Stomach (tissue), 19 donors: ENCODE measurements at places on chromosomes 12 and 14.

GRCh38 chr14:75313294-75313693 is 34.7 kb downstream of the FOS start:
- DNase-seq: no peak
- no peak overlapping the region for H3K4me3 ChIP-seq
- H3K4me1 ChIP-seq: peaks cover 51% of the 10 kb centered on the region
- no peaks in the 10 kb centered on the region for H3K27me3 ChIP-seq
- H3K36me3 ChIP-seq: no peaks in the 10 kb centered on the region

DNA sequence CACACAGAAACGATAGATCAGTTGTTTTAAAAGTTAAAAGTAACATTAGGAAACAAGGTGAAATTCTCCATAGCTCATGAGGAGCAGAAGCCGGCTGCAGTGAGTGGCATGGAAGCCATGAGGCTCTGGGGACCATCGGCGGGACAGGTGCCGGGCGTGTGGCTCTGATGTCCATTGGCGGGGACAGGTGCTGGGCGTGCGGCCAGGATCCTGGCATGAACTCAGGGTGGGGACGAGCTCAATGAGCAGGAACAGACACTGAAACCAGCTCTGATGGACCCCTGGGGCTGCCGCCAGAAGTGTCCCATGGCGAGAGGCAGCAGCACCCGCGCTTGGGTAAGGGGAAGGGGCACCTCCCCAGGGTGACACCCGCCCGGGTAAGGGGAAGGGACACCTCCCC is 75.1 kb downstream of the NOC4L start:
- no peaks in the 10 kb centered on the region for H3K36me3 ChIP-seq
- no peak overlapping the region for H3K4me3 ChIP-seq
- H3K4me1 ChIP-seq: no peaks in the 10 kb centered on the region

DNA sequence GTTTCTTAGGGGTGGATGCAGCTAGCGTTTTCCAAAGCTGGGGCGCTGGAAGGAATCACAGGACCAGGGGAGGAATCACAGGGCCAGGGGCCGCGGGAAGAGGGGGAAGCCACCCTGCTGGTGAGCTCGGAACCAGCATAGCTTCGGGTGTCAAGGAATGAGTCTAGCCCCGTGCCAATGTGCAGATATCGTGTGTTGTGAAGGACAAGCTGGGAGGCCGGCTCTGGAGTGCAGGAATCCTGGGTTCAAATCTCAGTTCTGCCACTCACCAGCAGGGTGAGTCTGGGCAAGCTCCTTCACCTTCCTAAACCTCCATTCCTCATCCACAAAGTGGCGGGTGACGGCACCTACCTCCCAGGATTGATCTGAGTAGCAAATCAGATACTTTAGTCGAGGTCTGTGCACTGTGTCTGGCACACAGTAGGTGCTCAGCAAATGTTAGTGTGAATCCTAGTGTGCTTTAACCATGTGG is 53.6 kb upstream of the RIN3 start:
- H3K27ac ChIP-seq: no peak overlapping the region
- H3K27me3 ChIP-seq: no peaks in the 10 kb centered on the region
- peaks cover 6% of the 10 kb centered on the region for H3K4me1 ChIP-seq
- H3K36me3 ChIP-seq: no peaks in the 10 kb centered on the region
- H3K4me3 ChIP-seq: no peak overlapping the region
- no peak for DNase-seq

- no peaks in the 10 kb centered on the region for H3K36me3 ChIP-seq
- DNase-seq: no peak
- no peak overlapping the region for H3K27ac ChIP-seq
Measured at GRCh38 chr12:48422060-48422459, 50.3 kb upstream of the ANP32D start.

GRCh38 chr14:23528555-23528954 is 23.0 kb downstream of the ZFHX2 start:
- no peak overlapping the region for H3K27ac ChIP-seq
- no peaks in the 10 kb centered on the region for H3K4me1 ChIP-seq
- peaks cover 21% of the 10 kb centered on the region for H3K36me3 ChIP-seq

- no peak overlapping the region for H3K4me3 ChIP-seq
- H3K27me3 ChIP-seq: no peaks in the 10 kb centered on the region
- H3K27ac ChIP-seq: no peak overlapping the region
- H3K4me1 ChIP-seq: peaks cover 22% of the 10 kb centered on the region
- DNase-seq: no peak
Measured at GRCh38 chr12:13094367-13094766, 9.1 kb downstream of the GSG1 start.

DNA sequence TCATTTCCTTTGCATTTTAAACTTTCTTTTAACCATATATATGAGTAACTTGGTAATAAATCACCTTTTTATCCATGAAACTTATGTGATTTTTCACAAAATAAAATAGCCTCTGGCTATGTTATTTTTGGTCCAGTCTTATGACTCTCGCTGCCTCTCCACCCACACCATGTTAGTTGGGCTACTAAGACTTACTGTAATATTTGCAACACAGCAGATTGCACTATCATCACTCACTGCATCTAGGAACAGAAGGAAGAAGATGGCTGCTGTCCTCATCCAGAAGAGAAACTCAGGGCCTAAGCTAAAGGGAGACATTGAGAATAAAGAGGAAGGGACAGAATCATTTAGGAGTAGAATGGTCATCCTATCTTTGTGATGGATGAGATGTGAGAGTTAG is 12.6 kb upstream of the B4GALNT3 start:
- DNase-seq: no peak
- no peaks in the 10 kb centered on the region for H3K36me3 ChIP-seq
- peaks cover 16% of the 10 kb centered on the region for H3K27me3 ChIP-seq
- H3K27ac ChIP-seq: no peak overlapping the region
- no peak overlapping the region for H3K4me3 ChIP-seq
- peaks cover 18% of the 10 kb centered on the region for H3K4me1 ChIP-seq

DNA sequence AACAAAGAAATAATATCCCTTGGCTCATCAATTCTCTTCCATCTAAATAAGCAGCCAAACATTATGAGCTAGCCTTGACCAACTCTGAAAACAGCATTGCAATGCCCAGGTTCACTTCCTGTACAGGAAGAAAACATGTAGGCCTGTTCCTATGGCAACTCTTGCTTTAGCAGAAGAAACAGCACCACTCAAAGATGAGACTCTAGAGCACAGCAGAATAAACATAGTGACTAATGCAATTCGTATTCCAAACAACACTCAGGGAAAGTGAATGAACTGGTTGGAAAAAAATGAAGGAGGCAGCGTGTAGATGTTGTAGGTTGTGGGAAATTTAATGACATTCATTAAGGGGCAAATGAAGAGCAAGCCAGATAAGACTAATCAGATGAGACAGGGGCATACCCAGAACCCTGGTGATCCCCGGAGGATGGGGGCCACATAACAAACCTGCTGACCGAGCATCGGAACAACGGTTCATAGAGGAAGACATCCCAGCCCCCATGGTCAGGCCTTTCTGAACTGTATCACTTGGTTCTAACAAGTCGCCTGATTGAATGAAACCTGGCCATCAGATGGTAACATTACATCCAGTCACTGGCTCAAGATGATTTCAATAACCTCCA is 9.0 kb downstream of the ARHGDIB start:
- no peaks in the 10 kb centered on the region for H3K36me3 ChIP-seq
- H3K4me1 ChIP-seq: peaks cover 33% of the 10 kb centered on the region
- H3K27ac ChIP-seq: peak overlapping the region; percentile 76
- H3K27me3 ChIP-seq: no peaks in the 10 kb centered on the region

- H3K4me3 ChIP-seq: no peak overlapping the region
- no peak for DNase-seq
- no peak overlapping the region for H3K27ac ChIP-seq
- no peaks in the 10 kb centered on the region for H3K27me3 ChIP-seq
- no peaks in the 10 kb centered on the region for H3K36me3 ChIP-seq
Measured at GRCh38 chr12:120662879-120663278, 22.5 kb downstream of the CABP1 start.

DNA sequence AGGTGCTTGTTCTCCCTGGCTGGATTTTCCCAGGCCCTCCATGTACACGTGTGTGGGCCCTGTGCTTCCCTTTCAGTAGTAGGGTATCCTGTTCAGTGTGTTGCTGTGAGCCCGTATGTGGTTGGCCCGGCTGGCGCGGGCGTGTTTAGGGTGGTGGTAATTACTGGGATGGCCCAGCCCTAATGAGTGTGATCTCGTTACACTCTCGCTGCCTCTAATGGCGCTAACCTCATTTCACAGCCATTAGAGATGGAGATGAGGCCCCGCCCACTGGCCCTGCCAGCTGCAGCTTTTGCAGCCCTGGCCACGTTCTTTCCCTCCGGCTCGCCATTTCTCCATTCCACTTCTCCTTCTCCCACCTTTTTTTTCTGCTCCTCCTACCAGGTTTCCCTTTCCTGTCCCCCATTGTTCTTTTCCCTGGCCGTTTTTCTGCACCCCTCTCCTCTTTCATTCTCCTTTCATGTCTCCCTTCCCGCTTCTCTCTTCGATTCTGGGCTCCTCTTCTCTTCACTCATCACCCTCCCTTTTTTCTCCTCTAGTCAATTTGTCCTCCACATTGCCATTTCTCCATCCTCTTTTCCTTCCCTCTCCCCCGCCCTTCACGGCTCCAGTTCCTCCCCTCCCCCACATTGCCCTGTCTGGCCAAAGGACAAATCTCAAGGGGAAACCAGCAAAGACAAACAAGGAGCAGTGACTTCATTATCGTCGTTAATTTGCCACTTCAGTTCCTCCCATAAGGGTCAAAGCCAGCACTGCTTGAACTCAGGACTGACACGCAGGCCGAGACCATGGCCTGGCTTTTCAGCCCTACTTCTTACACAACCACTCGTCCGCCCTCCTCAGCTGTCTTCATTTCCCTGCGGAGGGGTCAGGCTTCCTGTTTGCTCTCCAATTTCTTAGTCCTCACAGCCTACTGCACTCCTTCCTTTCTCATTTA is 6.8 kb downstream of the ZFHX2 start:
- no peak overlapping the region for H3K27ac ChIP-seq
- H3K4me3 ChIP-seq: no peak overlapping the region
- DNase-seq: no peak
- H3K27me3 ChIP-seq: no peaks in the 10 kb centered on the region

GRCh38 chr14:84375235-84375634 is 1154.7 kb upstream of the FLRT2 start:
- no peak for DNase-seq
- no peaks in the 10 kb centered on the region for H3K36me3 ChIP-seq
- H3K4me3 ChIP-seq: no peak overlapping the region
- no peaks in the 10 kb centered on the region for H3K4me1 ChIP-seq
- no peaks in the 10 kb centered on the region for H3K27me3 ChIP-seq
- H3K27ac ChIP-seq: no peak overlapping the region
